ENCODE measurements at places on chromosomes 12 and 14.
A peak's percentile ranks its signal among the peaks of the same experiment; 100 is the strongest.

DNA sequence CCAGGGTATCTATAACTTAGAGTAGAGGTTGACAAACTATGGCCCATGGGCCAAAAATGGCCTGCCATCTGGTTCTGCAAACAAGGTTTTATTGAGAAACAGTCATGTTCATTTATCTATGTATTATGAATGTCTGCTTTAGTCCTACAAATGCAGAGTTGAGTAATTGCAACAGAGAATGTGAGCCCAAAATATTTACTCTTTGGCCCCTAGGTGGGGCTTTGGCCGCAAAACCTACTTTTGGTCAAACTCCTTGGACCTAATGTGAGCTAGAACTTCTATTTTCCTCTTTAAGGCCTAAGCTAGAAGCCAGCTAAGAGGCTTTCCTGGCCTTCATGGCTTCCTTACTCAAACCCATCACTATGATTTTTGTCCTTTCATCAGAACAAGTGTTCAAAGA is 379.1 kb downstream of the NELL2 start:
- H3K27ac ChIP-seq, result no peak overlapping the region
- no peaks in the 10 kb centered on the region for H3K36me3 ChIP-seq
- H3K4me3 ChIP-seq, result no peak overlapping the region
- DNase-seq, result no peak

- H3K36me3 ChIP-seq, result no peaks in the 10 kb centered on the region
Measured at GRCh38 chr12:47900131-47901062, 4.4 kb downstream of the VDR start.

- peaks cover 5% of the 10 kb centered on the region for H3K27me3 ChIP-seq
- H3K4me3 ChIP-seq, result peak overlapping the region; percentile 74
- H3K36me3 ChIP-seq, result no peaks in the 10 kb centered on the region
- H3K4me1 ChIP-seq, result peaks cover 29% of the 10 kb centered on the region
- no peak for DNase-seq
- peak overlapping the region; percentile 64 for H3K27ac ChIP-seq
Measured at GRCh38 chr12:123269896-123270213, 1.8 kb downstream of the CDK2AP1 start.

DNA sequence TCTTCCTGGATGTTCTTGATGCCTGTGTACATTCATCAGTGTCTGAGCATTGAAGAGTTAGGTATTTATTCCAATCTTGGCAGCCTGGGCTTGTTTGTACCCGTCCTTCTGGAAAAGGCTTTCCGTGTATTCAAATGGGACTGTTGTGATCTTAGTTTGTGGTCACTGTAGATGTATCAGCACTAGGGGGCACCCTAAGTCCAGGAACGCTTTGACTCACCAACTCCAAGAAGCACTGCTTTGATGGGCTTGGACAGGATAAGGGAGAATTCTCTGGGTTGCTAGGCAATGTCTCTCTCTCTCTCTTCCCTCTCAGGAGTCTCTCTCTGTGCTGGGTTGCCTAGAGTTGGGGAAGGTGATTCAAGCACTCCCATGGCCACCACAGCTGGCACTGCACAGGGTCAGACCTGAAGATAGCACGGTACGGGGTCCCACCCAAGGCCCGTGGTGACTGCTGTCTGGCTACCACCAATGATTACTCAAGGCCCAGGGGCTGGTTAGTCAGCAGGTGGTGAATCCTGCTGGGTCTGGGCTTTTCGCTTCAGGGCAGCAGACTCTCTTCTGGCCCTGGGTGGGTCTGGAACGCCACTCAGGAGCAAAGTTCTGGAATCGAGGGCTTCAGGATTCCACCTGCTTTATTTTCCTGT is 211.1 kb upstream of the RGS6 start:
- H3K4me1 ChIP-seq, result no peaks in the 10 kb centered on the region
- H3K27ac ChIP-seq, result no peak overlapping the region
- H3K36me3 ChIP-seq, result peaks cover 31% of the 10 kb centered on the region
- no peak for DNase-seq
- H3K4me3 ChIP-seq, result no peak overlapping the region
- peaks cover 3% of the 10 kb centered on the region for H3K27me3 ChIP-seq

- no peaks in the 10 kb centered on the region for H3K27me3 ChIP-seq
- no peaks in the 10 kb centered on the region for H3K4me1 ChIP-seq
- no peaks in the 10 kb centered on the region for H3K36me3 ChIP-seq
- no peak for DNase-seq
- no peak overlapping the region for H3K27ac ChIP-seq
- H3K4me3 ChIP-seq, result no peak overlapping the region
Measured at GRCh38 chr14:32419429-32419828, 90.3 kb downstream of the AKAP6 start.

GRCh38 chr14:50229681-50230080 is 1.7 kb downstream of the SOS2 start:
- H3K4me1 ChIP-seq, result peaks cover 60% of the 10 kb centered on the region
- no peak for DNase-seq
- H3K27ac ChIP-seq, result peak overlapping the region; percentile 97
- H3K4me3 ChIP-seq, result peak overlapping the region; percentile 75
- H3K36me3 ChIP-seq, result peaks cover 2% of the 10 kb centered on the region

GRCh38 chr14:58731465-58732293 is 93.9 kb downstream of the DACT1 start:
- no peaks in the 10 kb centered on the region for H3K36me3 ChIP-seq
- no peaks in the 10 kb centered on the region for H3K4me1 ChIP-seq
- no peak overlapping the region for H3K4me3 ChIP-seq
- H3K27ac ChIP-seq, result no peak overlapping the region
- peaks cover 3% of the 10 kb centered on the region for H3K27me3 ChIP-seq

- DNase-seq, result no peak
- peak overlapping the region; percentile 75 for H3K27ac ChIP-seq
- peaks cover 20% of the 10 kb centered on the region for H3K4me1 ChIP-seq
- H3K4me3 ChIP-seq, result peak overlapping the region; percentile 74
- H3K36me3 ChIP-seq, result no peaks in the 10 kb centered on the region
Measured at GRCh38 chr12:12350868-12351463, 924 bp upstream of the MANSC1 start.

GRCh38 chr14:21997300-21997699 is 323.7 kb upstream of the OR4E1 start:
- H3K4me3 ChIP-seq, result no peak overlapping the region
- no peak overlapping the region for H3K27ac ChIP-seq
- peaks cover 4% of the 10 kb centered on the region for H3K4me1 ChIP-seq

DNA sequence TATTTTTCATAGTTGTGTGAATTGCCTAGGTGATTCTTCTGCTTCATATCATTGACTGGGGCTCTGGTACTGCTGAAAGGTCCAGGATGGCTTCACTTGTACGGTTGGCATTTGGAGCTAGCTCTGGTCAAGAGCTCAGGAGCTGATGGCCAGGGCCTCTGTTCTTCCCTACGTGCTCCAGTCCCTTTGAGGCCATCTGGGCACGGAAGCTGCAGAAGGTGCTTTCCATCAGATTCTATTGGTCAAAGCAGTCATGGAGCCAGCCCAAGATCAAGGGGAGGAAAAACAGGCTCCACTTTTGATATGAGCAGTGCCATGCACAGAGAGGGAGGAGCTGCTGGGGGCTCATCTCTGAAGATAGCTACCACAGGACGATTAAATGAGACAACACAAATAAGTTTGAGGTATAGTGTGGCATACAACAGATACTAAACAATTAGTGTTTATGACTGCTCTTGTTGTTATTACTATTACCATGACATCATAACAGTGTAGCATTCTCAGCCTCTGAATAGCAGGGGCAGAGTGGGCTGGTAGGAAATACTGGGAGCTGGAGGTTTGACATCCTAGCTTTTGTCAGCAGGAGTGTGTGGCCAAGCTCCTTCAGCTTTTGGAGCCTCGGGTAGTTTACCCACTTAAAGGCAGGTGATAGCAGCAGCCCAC is 10.4 kb downstream of the KRT83 start:
- no peaks in the 10 kb centered on the region for H3K36me3 ChIP-seq
- peaks cover 23% of the 10 kb centered on the region for H3K27me3 ChIP-seq
- H3K4me1 ChIP-seq, result peaks cover 37% of the 10 kb centered on the region

- no peak for DNase-seq
- H3K4me1 ChIP-seq, result peaks cover 23% of the 10 kb centered on the region
- peaks cover 14% of the 10 kb centered on the region for H3K27me3 ChIP-seq
- no peaks in the 10 kb centered on the region for H3K36me3 ChIP-seq
- no peak overlapping the region for H3K27ac ChIP-seq
Measured at GRCh38 chr12:116319898-116320621, 42.6 kb upstream of the MED13L start.

DNA sequence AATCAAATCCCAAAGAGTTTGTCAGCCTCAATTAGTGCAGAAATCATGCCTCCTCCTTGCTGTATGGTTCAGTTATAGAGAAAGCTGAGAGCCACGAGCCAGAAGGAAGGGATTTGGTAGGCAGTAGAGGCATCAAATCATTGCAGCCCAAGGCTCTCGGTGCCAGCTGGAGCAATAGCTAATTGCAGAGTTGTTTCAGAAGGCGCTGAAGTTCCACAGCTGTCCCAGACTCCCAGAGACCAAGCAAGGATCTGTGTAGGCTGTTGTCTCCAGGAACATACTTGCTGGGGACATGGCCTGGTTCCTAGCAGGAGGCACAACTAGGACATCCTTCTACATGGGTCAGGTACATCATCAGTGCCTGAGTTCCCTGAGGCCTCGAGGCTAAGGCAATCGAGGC is 80.4 kb upstream of the WSCD2 start:
- DNase-seq, result no peak
- H3K4me3 ChIP-seq, result no peak overlapping the region
- peaks cover 12% of the 10 kb centered on the region for H3K27me3 ChIP-seq
- no peak overlapping the region for H3K27ac ChIP-seq

DNA sequence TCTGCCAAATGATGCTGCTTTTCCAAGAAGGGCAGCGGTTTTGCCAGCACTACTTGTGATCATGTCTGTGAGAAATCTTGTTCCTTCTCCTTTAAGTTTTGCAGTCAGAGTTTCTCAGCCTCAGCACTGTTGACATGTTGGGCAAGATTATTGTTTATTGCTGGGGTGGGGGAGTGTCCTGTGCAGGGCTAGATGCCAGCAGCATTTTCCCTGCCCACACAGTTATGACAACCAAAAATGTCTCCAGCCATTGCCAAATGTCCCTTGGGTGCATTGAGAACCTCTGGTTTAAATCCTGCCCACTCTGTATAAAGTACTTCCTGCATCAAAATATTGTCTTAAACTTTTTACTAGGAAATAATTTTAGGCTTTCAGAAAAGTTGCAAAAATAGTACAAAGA is 20.0 kb downstream of the TMEM132C start:
- DNase-seq, result no peak
- no peak overlapping the region for H3K4me3 ChIP-seq
- H3K27me3 ChIP-seq, result no peaks in the 10 kb centered on the region
- H3K27ac ChIP-seq, result no peak overlapping the region
- H3K36me3 ChIP-seq, result no peaks in the 10 kb centered on the region

DNA sequence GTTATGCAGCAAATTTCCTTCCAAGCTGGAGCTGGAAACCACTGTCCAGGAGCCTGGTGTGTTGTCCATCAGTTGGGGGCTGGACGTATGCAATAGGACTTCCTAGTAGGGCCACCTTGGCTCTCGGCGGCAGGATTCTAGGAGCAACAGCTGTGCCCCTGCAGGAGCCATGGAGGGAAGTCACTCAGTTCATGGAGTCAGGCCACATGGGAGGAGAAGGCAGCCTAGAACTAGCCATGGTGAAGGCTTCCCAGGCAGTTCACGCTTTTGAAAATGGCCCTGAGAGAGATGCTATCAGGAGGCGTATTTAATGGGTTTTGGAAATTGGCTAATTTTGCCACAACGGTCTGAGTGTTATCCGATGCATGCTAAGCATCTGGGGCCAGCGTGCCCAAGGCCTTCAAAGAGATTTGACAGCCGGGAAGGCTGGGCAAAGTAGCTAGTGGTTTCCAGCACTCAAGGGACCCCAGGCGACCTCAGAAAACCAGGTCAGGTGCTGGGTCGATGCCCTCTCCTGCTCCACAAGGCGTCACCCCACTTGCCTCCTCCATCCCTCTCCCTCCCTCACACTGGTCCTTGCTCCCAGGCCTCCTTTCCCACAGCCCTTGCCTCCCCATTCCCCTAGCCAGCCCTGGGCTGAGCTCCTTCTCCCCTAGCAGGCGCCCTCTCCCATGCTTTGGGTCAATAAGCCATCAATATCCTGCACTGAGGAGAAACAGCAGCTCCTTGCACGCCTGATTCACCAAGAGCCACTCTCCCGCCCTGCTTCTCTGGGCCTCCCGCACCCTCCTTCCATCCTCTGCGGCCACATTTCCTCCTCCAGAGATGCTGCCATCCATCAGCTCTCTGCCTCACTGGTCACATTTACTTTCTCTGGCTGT is 30.9 kb upstream of the SYNDIG1L start:
- no peaks in the 10 kb centered on the region for H3K36me3 ChIP-seq
- no peak overlapping the region for H3K4me3 ChIP-seq
- no peak for DNase-seq
- no peaks in the 10 kb centered on the region for H3K4me1 ChIP-seq
- peaks cover 7% of the 10 kb centered on the region for H3K27me3 ChIP-seq
- H3K27ac ChIP-seq, result no peak overlapping the region

DNA sequence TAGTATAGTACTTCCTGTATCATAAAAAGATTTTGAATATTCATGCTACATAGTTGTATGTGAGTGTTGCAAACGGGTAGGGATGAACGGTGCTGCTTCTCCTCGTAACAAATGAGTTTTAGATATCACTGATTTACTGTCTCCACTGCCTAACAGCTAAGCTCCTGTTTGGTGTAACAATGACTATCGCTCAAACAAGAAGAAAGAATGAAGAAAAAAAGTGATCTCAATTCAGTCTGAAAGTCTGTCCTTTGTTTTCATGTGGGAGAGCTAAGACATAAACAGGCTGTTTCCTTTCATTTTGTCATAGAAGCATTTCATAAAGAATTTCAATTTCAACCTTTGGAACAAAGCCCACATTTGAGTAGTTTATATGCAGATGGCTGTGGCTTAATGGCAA is 26.1 kb upstream of the RTRAF start:
- peaks cover 3% of the 10 kb centered on the region for H3K27me3 ChIP-seq
- peak overlapping the region; percentile 87 for H3K27ac ChIP-seq
- H3K4me3 ChIP-seq, result peak overlapping the region; percentile 29
- no peak for DNase-seq
- H3K4me1 ChIP-seq, result peaks cover 78% of the 10 kb centered on the region

- peaks cover 4% of the 10 kb centered on the region for H3K27me3 ChIP-seq
- no peaks in the 10 kb centered on the region for H3K36me3 ChIP-seq
- no peak overlapping the region for H3K4me3 ChIP-seq
- no peaks in the 10 kb centered on the region for H3K4me1 ChIP-seq
- no peak overlapping the region for H3K27ac ChIP-seq
Measured at GRCh38 chr14:21039585-21040369, 2.4 kb upstream of the RNASE7 start.

GRCh38 chr12:125340791-125341190 is 275.6 kb downstream of the AACS start:
- H3K36me3 ChIP-seq, result no peaks in the 10 kb centered on the region
- DNase-seq, result no peak
- no peaks in the 10 kb centered on the region for H3K27me3 ChIP-seq
- no peak overlapping the region for H3K4me3 ChIP-seq

GRCh38 chr12:132651444-132652100 is 33.0 kb downstream of the P2RX2 start:
- no peak for DNase-seq
- H3K36me3 ChIP-seq, result peaks cover 27% of the 10 kb centered on the region
- H3K4me3 ChIP-seq, result no peak overlapping the region
- H3K27ac ChIP-seq, result no peak overlapping the region
- H3K27me3 ChIP-seq, result no peaks in the 10 kb centered on the region
- H3K4me1 ChIP-seq, result no peaks in the 10 kb centered on the region

- no peak overlapping the region for H3K4me3 ChIP-seq
- H3K36me3 ChIP-seq, result peaks cover 4% of the 10 kb centered on the region
- peaks cover 23% of the 10 kb centered on the region for H3K4me1 ChIP-seq
- DNase-seq, result no peak
Measured at GRCh38 chr12:110531741-110532333, 29.7 kb downstream of the RAD9B start.

- DNase-seq, result no peak
- peaks cover 1% of the 10 kb centered on the region for H3K27me3 ChIP-seq
- no peak overlapping the region for H3K4me3 ChIP-seq
Measured at GRCh38 chr14:97311411-97311810, 514.2 kb downstream of the VRK1 start.

Data from immature natural killer cell (primary cell).